ENCODE measurements at places on chromosomes 2 and 18.

- peak; percentile 59 for DNase-seq
Measured at GRCh38 chr2:30862054-30862651, 54.9 kb upstream of the CAPN13 start.

GRCh38 chr2:58039170-58039611 lies 7.4 kb upstream of the VRK2 start:
- no peak for DNase-seq

DNA sequence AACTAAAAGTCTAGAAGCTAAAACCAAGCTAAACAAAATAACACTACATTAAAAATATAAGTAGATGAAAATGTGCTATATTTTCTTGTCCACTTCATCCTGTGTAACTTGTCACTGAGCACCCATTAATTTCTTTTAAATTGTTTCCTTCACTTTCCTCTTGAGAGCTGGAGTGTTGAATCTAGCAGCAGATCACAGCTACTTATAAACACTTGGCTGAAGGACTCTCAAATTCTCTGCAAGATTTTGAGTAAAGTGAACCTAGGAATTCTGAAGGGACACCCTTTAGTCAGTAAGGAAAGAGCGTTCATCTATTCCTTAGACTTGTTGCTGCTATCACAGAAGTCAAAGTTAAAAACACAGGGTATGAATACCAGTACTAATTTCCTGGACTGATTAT lies 1163.9 kb downstream of the DPP10 start:
- no peak for DNase-seq

DNA sequence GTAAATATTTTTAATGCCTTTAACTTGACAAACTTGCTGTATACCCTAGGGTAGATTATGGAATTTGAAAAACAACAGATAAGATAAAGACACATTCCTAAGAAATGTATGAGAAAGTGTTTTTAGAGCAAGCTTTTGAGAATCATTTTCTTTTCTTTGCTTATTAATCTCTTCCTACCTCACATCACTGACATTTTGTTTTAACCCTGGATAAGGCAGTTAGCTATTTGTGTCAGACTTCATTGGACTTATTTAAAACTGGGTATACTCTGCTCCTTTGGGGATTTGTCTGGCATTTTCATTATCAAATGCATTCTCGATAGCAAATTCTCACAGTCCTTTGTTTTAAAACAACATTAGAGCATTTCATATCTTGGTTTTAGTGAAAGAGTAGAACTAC lies 17.2 kb downstream of the EML4 start:
- no peak for DNase-seq

DNA sequence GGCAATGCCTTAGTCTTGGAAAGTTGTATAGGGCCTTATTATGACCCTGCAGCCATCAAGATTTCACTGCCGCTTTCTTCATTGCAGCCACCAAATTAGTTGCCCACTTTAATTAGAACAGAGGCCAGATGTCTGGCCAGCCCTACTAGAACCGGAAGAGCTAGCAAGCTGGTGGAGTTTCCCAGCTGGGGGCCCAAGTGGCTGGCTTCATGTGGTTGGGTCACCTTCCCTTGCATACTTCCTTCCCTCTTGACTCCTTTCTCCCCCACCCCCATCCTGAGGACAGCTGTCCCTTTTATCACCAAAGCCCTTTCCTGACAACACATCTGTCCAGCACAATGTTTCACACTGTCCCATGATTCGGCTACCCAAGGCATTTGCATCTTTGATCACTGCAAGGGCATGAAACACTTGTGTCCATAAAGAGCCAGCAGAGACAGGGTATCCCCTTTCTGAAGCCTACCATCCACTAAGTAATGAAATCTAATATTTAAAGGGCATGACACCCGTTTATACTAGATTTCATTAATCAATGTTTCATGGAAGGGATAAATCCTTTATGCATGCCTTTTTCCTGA lies 187.2 kb downstream of the BCL11A start:
- DNase-seq, result no peak

- DNase-seq, result no peak
Measured at GRCh38 chr2:181242262-181242661, 214.9 kb upstream of the ITGA4 start.

GRCh38 chr18:51190000-51190399 lies 7.5 kb downstream of the MEX3C start:
- DNase-seq, result no peak

GRCh38 chr18:35457140-35457704 lies 40.5 kb downstream of the INO80C start:
- DNase-seq, result no peak

DNA sequence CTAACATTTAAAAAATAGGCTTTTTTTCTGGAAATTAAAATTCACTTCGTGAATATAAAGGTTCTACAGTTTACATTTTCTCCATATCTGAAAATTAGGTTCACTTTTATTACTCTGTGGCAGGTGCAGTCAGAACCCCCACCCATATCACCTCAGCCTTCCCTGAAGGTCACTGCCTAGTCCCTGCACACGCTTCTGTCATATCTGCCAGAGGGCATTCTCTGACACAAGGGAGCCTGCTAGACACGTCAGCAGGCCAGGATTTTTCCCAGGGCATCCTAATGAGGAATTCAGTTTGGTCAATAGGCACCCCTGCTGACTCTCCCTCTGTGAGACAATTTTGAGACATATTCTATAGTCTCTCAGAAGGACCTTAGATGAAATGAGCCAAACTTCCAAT lies 475.7 kb upstream of the PKDCC start:
- no peak for DNase-seq

- DNase-seq, result peak; percentile 42
Measured at GRCh38 chr2:54206596-54206995, 49.4 kb downstream of the TSPYL6 start.

DNA sequence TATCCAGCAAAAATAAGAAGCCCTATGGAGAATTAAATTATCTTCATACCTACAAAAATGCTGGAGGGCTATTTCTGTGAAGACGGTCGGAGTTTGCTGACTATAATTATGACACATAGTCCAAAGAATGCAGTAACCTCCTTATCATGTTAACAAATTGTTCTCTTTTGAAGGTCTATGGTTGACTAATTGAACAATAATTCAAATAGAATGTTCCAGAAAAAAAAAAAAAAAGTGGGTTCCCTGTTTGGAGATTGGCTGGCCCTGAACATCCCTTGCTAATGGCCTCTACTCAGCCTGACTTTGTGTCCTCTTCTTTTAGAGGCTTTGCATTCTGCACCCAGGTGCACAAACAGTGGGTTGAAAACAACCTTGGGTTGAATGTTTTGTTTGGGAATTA lies 82.8 kb upstream of the CCBE1 start:
- DNase-seq, result peak; percentile 33

DNA sequence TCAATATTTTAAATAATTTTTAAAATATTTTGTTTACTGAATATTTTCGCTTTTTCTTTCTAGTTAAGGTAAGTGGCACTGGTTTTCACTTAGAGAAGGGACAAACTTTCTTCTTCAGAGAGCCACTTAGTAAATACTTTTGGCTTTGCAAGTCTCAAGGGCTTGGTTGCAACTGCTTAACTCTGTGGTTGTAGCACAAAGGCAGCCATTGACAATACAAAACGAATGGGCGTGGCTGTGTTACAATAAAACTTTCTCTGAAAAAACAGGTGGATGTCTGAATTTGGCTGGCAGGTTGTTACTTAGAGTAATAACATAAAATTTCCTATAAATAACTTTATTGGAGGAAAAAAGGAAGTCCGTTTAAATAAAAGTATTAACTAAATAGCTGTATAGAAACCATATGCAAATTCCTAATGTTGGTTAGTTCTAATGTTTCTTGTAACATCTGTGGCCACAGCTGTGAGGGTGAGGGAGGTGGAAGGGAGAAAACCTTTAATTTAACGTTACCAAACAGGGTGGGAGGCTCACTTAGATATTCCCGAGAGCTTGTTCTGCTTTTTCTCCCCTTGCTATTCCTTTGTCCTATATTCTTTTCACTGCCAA lies 62.4 kb upstream of the TNP1 start:
- DNase-seq, result no peak

DNA sequence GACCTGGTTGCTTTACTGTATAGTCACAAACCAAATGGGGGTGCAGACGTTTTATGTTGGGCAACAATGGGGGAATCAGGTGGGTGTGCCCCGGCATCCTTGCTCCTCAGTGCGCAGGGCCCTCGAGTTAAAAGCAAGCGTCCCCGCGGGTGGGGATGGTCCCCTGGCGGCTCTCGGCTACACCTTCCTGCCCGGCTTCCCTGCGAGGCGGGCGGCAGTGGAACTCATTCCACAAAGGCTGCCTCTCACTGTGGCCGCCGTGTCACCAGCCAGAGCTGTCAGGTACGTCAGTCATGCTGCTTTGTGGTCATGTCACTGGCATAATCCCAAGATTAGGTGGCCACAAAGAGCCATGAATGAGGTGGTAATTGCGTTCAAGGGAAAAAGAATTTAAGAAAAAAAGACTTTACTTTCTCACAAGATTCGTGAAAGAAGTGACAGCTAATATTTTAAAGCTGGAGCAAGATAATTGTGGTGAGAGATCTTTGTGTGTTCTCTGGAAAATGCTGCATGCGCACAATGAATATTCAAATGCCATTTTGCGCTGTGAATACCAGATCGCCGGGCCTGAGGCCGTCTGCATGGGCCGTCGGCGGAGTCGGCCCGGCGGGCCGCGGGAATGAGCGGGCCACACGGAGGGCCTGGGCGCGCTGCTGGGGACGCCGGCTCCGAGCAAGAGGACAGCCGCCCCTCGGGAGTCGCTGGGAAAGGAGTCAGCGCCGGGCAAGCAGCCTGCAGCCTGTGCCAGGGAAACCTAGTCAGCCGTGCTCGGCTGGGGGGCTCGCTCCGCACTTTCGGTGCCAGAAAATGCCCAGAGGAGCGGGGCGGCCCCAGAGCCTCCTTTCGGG lies 82.3 kb upstream of the LDLRAD4 start:
- DNase-seq, result no peak
